ENCODE measurements at places on chromosomes 7 and 10.

GRCh38 chr7:52670608-52671225, 364.7 kb upstream of the POM121L12 start:
- no peak for DNase-seq

GRCh38 chr7:142943706-142944268, 4.5 kb downstream of the LLCFC1 start:
- DNase-seq = peak; percentile 7

DNA sequence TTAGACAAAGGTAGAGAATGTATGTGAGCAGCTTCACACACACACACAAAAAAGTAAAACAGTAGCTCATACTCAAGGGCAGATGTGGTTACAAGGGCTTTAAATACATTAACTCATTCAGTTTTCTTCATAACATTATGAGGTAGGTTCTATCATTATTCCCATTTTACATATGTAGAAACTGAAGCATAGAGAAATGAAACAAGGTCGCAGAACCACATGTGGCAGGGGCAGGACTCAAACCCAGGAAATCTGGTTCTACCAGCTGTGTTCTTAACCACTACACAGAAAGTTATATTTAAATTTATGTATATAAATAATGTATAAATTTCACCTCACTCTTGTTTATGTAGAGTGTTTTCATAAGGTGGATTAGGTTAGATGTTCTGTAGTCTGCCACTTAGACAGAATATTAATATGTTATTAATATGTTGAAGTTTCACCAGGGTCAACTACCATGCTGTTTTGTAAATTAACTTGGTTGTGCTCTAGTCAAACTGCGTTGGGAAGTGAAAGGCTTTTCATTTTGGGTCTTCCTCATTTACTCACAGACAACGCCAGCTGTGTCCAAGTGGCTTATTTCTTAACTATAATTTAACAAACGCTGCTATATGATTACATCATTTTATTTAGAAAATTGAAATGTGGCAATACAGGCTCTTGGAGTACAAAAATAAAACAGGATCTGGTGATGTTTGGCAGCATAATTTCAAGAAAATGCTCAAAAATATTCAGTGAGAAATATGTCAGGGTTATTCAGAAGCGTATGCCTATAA, 138.4 kb downstream of the MDFIC start:
- DNase-seq = no peak

- DNase-seq = no peak
Measured at GRCh38 chr10:119383174-119383856, 159.2 kb downstream of the RGS10 start.

DNA sequence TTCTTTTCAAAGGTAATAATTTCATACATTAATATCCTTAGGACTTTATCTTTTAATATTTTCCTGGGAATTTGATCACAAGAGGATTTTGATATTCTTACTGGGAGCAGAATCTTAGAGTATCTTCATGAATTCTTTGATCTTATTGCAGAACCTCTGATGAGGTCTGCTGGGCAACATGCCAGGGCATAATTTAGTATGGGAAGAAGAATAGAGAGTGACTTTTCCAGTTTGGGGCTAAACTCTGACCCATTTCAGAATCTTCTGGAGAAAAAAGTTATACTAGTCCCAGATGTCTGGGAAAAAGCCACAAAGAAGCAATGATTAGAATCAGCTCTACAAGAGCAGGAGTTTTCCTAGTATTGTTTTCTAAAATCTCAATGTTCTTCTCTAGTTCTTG, 28.0 kb upstream of the RSU1 start:
- no peak for DNase-seq

- DNase-seq = no peak
Measured at GRCh38 chr10:59272061-59272460, 90.3 kb downstream of the FAM13C start.

GRCh38 chr7:81873559-81873958, 103.7 kb upstream of the HGF start:
- no peak for DNase-seq

- no peak for DNase-seq
Measured at GRCh38 chr7:148017126-148017525, 573.4 kb upstream of the C7orf33 start.

GRCh38 chr10:93364966-93365365, 117.2 kb downstream of the MYOF start:
- no peak for DNase-seq

DNA sequence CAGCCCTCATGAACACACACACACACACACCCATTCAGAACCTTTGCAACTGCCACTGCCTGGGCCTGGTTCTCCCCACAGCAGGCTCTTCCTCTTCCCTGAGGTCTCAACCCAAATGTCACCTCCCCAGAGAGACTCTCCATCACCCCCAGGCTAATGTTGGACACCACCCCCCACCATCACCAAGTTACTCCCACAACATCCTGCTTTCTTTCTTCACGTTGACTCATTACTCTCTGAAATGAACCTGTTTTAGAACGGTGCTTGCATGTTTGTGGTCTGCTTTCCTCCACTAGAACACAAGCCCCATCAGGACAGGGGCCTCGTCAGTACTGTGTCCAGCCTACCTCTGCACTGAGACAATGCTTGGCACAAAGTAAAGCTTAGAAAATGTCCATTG, 16.0 kb downstream of the AFAP1L2 start:
- DNase-seq = peak; percentile 51

Measured in RWPE1 (cell line).